Muscle of leg (tissue), 16 donors: ENCODE measurements at places on chromosomes 2 and 18. TPM values are rescaled to one million over a fixed set of nuclear protein-coding genes. Genes with fewer than 3 reads are reported as not detected.

POMC gene
- polyA plus RNA-seq, result 2.6 TPM

WDCP gene
- 9.9 TPM for polyA plus RNA-seq

SPAG16 gene
- polyA plus RNA-seq, result 24.5 TPM

FSHR gene
- 0.29 TPM for polyA plus RNA-seq

GKN1 gene
- polyA plus RNA-seq, result 0.22 TPM

ARPC2 gene
- polyA plus RNA-seq, result 220 TPM

SESTD1 gene
- polyA plus RNA-seq, result 27.0 TPM

RNF181 gene
- polyA plus RNA-seq, result 75.0 TPM

REG3G gene
- polyA plus RNA-seq, result not detected

COL3A1 gene
- 4,146 TPM for polyA plus RNA-seq

SLC5A7 gene
- 0.93 TPM for polyA plus RNA-seq

DNAJC27 gene
- 4.7 TPM for polyA plus RNA-seq

KCNK3 gene
- polyA plus RNA-seq, result 1.4 TPM

CNTNAP5 gene
- polyA plus RNA-seq, result 0.08 TPM

LINC00305 gene
- polyA plus RNA-seq, result not detected

PDE11A gene
- polyA plus RNA-seq, result 0.52 TPM

CDH19 gene
- polyA plus RNA-seq, result 3.1 TPM

PDE1A gene
- 7.8 TPM for polyA plus RNA-seq

ELOA2 gene
- 0.12 TPM for polyA plus RNA-seq
